ENCODE measurements at places on chromosomes 7 and 10. TPM values are rescaled to one million over a fixed set of nuclear protein-coding genes. Genes with fewer than 3 reads are reported as not detected.

- no peak for DNase-seq
Measured at GRCh38 chr7:954330-955238, at the start of gene ADAP1. TSS of gene ADAP1 (minus strand) at chr7:954680. CDS start at chr7:954477, 203 bp downstream.

- DNase-seq = no peak
Measured at GRCh38 chr7:157855452-157856213, 518.8 kb downstream of the DNAJB6 start.

GIGYF1 gene
- 60.0 TPM for total RNA-seq

- DNase-seq = no peak
Measured at GRCh38 chr7:55172881-55173609, 154.2 kb downstream of the EGFR start.

TSPAN33 gene
- total RNA-seq = 33.2 TPM

HABP2 gene
- total RNA-seq = 1.6 TPM

GRCh38 chr7:128190051-128190647 is 50.9 kb upstream of the LEP start:
- DNase-seq = peak; percentile 36

- no peak for DNase-seq
Measured at GRCh38 chr7:102927312-102927933, 14.6 kb downstream of the LRRC17 start.

- peak; percentile 19 for DNase-seq
Measured at GRCh38 chr10:113226399-113226798, 276.4 kb downstream of the TCF7L2 start.

GRCh38 chr10:28681291-28681763 is 4.0 kb downstream of the BAMBI start:
- DNase-seq = no peak

Data from endodermal cell (in vitro differentiated cells).